ENCODE measurements at places on chromosomes 5 and 9.

- H3K36me3 ChIP-seq, result no peaks in the 10 kb centered on the region
- DNase-seq, result no peak
- no peak overlapping the region for H3K4me3 ChIP-seq
- H3K27ac ChIP-seq, result no peak overlapping the region
- no peaks in the 10 kb centered on the region for H3K4me1 ChIP-seq
- H3K27me3 ChIP-seq, result peaks cover 10% of the 10 kb centered on the region
Observed at GRCh38 chr9:100397529-100398266, 29.2 kb upstream of the MSANTD3 start.

- H3K4me3 ChIP-seq, result no peak overlapping the region
- H3K27ac ChIP-seq, result no peak overlapping the region
- DNase-seq, result no peak
Observed at GRCh38 chr5:108858959-108859358, 111.3 kb downstream of the FER start.

DNA sequence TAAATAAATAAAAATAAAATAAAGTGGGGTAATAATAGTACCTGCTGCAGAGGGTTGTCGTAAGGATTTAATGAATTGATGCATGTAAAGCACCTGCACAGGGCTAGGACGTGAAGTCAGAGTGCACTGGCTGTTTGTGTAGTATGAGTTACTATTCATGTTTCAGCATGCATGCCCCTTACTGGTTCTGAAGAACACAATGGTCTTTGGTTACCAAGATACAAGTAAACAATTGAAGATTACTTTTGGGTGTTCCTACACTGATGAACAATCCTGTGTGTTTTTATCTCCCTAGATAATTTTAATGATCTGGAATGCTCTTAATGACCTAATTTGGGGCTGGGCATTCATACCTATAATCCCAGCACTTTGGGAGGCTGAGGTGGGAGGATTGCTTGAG is 23.2 kb upstream of the PRRC2B start:
- H3K4me3 ChIP-seq, result no peak overlapping the region
- peaks cover 20% of the 10 kb centered on the region for H3K4me1 ChIP-seq
- peaks cover 8% of the 10 kb centered on the region for H3K27me3 ChIP-seq
- H3K36me3 ChIP-seq, result peaks cover 6% of the 10 kb centered on the region

DNA sequence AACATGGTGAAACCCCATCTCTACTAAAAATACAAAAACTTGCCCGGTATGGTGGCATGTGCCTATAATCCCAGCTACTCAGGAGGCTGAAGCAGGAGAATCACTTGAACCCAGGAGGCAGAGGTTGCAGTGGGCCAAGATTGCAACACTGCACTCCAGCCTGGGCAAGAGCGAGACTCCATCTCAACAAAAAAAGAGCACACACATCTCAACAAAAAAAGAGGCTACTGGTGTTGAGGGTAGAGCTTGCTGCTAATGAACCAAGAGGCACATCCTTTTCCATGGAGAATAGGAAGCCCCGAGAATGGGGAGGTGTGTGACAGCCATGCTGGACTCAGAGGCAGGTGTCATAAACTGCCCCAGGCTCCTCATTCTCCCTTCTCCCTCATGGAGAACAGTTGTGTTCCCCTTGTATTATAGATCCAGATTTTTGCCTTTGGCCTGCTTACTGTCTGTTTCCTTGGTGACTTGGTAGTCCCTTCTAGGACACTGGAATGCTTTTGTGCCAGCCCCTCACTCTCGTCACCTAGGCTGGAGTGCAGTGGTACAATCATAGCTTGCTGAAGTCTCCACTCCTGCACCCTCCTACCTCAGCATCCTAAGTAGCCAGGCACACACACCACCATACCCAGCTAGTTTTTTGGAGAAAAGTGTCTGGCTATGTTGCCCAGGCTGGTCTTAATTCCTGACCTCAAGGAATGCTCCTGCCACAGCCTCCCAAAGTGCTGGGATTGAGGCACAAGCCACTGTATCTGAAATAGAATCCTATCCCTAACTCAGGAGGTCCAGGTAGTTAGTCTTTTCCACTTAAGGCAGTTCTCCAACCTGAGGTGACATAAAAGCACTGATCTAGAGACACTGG is 5.1 kb downstream of the RPL12 start:
- peaks cover 1% of the 10 kb centered on the region for H3K27me3 ChIP-seq
- H3K36me3 ChIP-seq, result peaks cover 89% of the 10 kb centered on the region
- peaks cover 33% of the 10 kb centered on the region for H3K4me1 ChIP-seq
- no peak overlapping the region for H3K4me3 ChIP-seq

DNA sequence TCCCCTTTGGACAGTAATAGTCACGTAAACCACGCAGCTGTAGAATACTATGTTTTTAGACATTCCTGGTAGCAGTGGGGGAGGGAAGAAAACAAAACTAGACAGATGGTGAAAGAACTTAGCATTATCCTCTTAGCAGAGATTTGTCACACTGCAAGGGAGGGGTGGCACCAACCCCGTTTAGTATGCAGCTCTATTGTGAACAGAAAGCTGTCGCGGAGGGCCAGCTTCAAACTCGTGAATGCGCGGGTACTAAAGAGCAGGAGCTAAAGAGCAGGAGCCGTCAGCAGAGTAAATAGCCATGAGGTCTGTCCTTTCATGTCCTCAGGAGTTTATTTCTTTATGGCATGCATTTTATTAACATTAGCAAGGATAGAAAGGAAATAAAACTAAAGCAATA is 141.9 kb upstream of the SLC12A2 start:
- no peaks in the 10 kb centered on the region for H3K36me3 ChIP-seq
- peaks cover under 1% of the 10 kb centered on the region for H3K4me1 ChIP-seq
- H3K4me3 ChIP-seq, result no peak overlapping the region
- H3K27ac ChIP-seq, result no peak overlapping the region
- no peaks in the 10 kb centered on the region for H3K27me3 ChIP-seq

DNA sequence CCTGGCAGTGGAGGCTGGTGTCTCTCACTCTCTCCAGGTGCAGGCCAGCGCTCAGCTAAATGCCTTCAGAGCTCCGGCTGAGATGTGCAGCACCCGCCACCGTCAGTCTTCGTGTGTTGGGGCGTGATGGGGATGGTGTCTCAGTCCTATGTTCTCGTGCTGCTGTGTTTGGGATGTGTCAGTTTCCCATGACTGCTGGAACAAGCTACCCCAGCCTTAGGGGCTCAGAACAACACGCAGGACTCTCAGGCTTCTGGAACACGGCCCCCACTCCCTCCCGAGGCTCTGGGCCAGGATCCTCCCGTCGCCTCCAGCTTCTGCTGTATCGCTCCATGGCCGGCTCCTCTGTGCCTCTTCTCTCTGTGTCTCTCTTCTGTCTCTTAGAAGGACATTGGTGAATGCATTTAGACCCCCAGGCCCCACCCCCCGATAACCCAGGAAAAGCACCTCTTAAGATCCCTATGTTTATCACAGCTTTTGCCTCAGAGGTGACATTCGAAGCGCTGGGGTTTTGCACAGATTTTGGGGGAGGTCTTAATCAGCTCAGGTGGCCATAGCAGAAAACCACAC is 9.6 kb upstream of the CEP72 start:
- H3K4me1 ChIP-seq, result peaks cover 8% of the 10 kb centered on the region
- no peak overlapping the region for H3K4me3 ChIP-seq
- H3K36me3 ChIP-seq, result no peaks in the 10 kb centered on the region
- DNase-seq, result no peak

GRCh38 chr9:1222511-1222910 is 172.4 kb downstream of the DMRT2 start:
- H3K36me3 ChIP-seq, result no peaks in the 10 kb centered on the region
- H3K4me3 ChIP-seq, result no peak overlapping the region
- no peak for DNase-seq
- H3K27ac ChIP-seq, result no peak overlapping the region
- H3K4me1 ChIP-seq, result no peaks in the 10 kb centered on the region
- H3K27me3 ChIP-seq, result no peaks in the 10 kb centered on the region

- no peaks in the 10 kb centered on the region for H3K4me1 ChIP-seq
- no peaks in the 10 kb centered on the region for H3K36me3 ChIP-seq
- H3K27me3 ChIP-seq, result no peaks in the 10 kb centered on the region
- no peak overlapping the region for H3K27ac ChIP-seq
Observed at GRCh38 chr5:160539431-160539830, 117.8 kb downstream of the PTTG1 start.

GRCh38 chr5:23639326-23639725 is 131.9 kb downstream of the PRDM9 start:
- no peaks in the 10 kb centered on the region for H3K4me1 ChIP-seq
- no peak overlapping the region for H3K27ac ChIP-seq
- H3K4me3 ChIP-seq, result no peak overlapping the region
- no peaks in the 10 kb centered on the region for H3K36me3 ChIP-seq

DNA sequence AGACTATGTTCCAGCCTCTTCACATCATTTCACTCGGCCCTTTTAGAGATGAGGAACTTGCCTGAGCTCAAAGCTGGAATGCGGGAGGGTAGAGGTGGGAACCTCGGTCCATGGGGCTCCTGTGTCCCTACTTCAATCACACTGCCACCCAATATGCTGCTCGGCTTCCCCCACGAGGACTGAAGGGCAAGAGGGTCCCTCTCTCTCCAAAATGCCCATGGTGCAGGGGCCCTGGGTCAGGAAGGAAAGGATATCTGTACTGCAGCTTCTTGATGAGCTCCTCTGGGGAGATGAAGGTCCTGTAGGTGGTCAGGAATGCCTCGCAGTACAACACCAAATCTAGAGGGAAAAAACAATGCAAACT is 46.5 kb downstream of the PRRT1B start:
- DNase-seq, result no peak
- no peaks in the 10 kb centered on the region for H3K27me3 ChIP-seq
- H3K4me1 ChIP-seq, result peaks cover 39% of the 10 kb centered on the region

GRCh38 chr9:136723362-136723976 is 11.1 kb downstream of the DIPK1B start:
- H3K4me1 ChIP-seq, result peaks cover 26% of the 10 kb centered on the region
- H3K27ac ChIP-seq, result no peak overlapping the region
- H3K4me3 ChIP-seq, result no peak overlapping the region
- peaks cover 34% of the 10 kb centered on the region for H3K36me3 ChIP-seq
- peaks cover 7% of the 10 kb centered on the region for H3K27me3 ChIP-seq
- no peak for DNase-seq

DNA sequence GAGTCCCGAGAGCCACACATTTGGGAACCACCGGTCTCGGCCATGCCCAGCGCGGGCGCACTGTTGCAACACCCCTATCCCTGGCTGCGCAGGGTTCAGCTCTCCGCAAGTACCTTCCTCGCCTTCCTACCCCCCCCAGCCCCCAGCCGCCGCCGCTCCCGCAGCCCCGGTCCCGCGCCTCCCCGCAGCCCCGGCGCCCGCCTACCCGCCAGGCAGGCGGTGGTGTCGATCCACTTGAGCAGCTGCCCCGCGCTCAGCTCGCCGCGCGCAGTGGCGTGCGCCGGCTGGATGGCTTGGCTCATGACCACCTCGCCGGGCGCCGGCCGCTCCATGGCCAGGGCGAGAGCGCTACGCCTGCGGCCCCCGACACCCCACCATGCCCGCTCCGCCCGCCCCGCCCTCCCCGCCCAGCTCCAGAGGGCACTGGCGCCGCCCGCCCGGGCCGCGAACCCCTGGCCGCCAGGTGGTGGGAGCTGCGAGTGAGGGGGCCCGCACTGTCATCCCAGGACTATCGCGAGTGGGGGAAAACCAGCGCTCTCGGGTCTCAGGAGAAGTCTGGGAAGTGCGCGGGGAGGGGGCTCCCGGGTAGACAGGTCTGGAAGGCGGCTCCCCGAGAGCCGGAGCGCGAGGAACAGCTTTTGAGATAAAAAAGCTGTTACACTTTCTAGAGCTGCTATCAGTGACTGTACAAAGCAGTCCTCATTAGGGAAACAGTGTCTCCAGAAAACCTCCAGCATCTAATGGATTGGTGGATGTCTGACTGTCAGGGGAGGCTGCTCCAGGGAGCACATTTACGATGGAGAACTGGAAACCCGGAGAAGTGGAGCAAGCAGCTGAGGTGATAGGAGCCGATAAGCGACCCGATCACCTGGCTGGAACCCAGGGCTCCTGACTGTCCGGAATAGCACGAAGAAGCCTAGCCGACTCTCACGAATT is at the start of gene ACOT12:
ACOT12 (minus strand) TSS at position 352 of the 936 bp plus-strand sequence; CDS start at position 332, 20 bp downstream.
- H3K4me3 ChIP-seq, result peak within 1 kb of the TSS; percentile 44
- H3K27me3 ChIP-seq, result peaks cover 71% of the 10 kb centered on the region
- H3K27ac ChIP-seq, result no peak within 1 kb of the TSS
- no peaks in the 10 kb centered on the region for H3K36me3 ChIP-seq
- DNase-seq, result no peak
- H3K4me1 ChIP-seq, result peaks cover 8% of the 10 kb centered on the region

GRCh38 chr5:32961059-32961415 is 249.9 kb downstream of the NPR3 start:
- no peaks in the 10 kb centered on the region for H3K4me1 ChIP-seq
- no peak overlapping the region for H3K27ac ChIP-seq
- no peaks in the 10 kb centered on the region for H3K36me3 ChIP-seq
- no peak overlapping the region for H3K4me3 ChIP-seq
- H3K27me3 ChIP-seq, result no peaks in the 10 kb centered on the region

- no peak for DNase-seq
- no peak overlapping the region for H3K27ac ChIP-seq
- no peak overlapping the region for H3K4me3 ChIP-seq
- H3K36me3 ChIP-seq, result no peaks in the 10 kb centered on the region
- no peaks in the 10 kb centered on the region for H3K4me1 ChIP-seq
- H3K27me3 ChIP-seq, result no peaks in the 10 kb centered on the region
Observed at GRCh38 chr5:124468671-124469411, 277.6 kb downstream of the ZNF608 start.

- H3K36me3 ChIP-seq, result peaks cover 73% of the 10 kb centered on the region
- H3K27me3 ChIP-seq, result no peaks in the 10 kb centered on the region
- no peak overlapping the region for H3K27ac ChIP-seq
- H3K4me1 ChIP-seq, result peaks cover 53% of the 10 kb centered on the region
Observed at GRCh38 chr9:107312376-107313050, 29.4 kb downstream of the RAD23B start.

DNA sequence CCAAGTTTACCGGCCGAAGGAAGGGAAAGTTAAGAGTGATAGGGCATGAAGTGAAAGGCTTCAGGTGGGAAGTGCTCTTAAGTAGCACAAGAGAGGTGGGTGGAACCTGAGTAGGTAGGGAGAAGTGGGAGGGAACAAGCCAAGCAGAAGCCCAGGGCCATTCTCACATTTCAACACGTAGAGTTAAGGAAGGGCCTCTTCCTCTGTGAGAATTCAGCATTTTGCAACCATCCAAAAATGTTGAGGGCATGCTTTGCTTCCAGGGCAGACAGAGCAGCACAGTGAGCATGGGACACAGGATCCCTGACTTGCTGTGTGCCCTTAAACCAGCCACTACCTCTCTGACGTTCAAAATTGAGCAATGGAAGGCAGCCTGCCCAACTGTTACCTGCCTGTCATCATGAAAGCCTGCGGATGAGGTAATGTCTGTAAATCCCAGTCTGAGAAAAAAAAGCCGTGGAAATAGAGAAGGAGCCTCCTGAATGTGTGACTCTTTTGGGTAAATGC is 3.3 kb downstream of the CYFIP2 start:
- peak; percentile 57 for DNase-seq
- peak overlapping the region; percentile 85 for H3K4me3 ChIP-seq
- H3K27ac ChIP-seq, result peak overlapping the region; percentile 99
- H3K36me3 ChIP-seq, result peaks cover 59% of the 10 kb centered on the region
- H3K4me1 ChIP-seq, result peaks cover 73% of the 10 kb centered on the region

DNA sequence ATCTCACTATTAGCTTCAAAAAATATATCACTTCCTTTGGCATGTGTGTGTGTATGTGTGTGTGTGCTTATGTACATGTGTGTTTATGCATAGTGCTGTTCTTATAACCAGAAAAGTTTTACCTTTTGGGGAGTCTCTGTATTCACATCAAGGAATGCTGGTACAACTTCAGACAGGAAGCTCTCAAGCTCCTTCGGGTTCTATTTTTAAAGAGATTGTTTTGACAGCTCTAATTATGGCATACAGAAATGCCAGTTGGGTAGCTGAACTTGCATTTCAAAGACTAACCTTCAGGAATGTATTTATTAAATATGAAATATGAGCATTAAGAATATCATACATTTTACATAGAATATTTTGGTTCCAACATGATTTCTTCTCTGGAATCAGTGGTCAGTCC is 163.1 kb downstream of the DTWD2 start:
- no peaks in the 10 kb centered on the region for H3K36me3 ChIP-seq
- H3K27ac ChIP-seq, result no peak overlapping the region
- no peak overlapping the region for H3K4me3 ChIP-seq
- H3K27me3 ChIP-seq, result no peaks in the 10 kb centered on the region
- H3K4me1 ChIP-seq, result no peaks in the 10 kb centered on the region
